ENCODE measurements at places on chromosomes 7 and 10.
A peak's percentile ranks its signal among the peaks of the same experiment; 100 is the strongest.

DNA sequence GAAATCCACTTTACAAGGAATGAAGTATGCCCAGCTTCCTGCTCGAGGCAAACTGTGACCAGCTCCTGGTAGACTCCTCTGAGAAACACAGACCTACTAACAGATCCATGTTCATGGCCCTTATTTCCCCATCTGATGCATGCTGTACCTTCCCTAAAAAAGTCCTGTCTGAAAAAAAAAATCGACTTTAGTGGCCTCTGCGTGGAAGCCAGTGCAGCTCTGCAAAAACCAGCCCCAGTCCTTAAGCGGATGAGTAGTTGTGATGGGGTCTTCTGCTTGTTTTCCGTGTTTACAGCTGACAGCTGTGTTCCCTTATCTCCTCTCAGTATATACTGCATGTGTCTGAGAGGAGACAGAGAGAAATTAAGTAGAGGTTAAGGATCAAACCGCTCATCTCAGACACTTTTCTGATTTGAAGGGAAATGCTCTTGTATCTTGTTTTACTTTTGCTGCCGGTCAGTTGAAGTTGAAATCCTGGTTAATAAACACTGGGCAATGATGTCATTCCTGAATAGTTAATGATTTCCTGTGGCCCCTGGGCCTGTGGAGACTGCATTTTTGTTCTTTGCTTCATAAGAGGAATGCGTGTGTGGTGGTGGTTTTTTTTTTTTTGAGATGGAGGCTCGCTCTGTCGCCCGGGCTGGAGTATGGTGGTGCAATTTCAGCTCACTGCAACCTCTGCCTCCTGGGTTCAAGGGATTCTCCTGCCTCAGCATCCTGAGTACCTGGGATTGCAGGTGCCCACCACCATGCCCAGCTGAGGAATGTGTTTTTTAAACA lies 67.6 kb downstream of the DOCK1 start:
- DNase-seq: no peak

- DNase-seq: no peak
These were observed 295.9 kb upstream of the FOXK1 start for GRCh38 chr7:4386190-4386589.

GRCh38 chr10:46329690-46330016 lies 42.9 kb downstream of the ANTXRL start:
- no peak for DNase-seq

- no peak for DNase-seq
These were observed 421.2 kb downstream of the IPMK start for GRCh38 chr10:57846307-57847065.

GRCh38 chr10:97570789-97571471 lies 1.6 kb upstream of the ANKRD2 start:
- no peak for DNase-seq

GRCh38 chr10:48233559-48234005 lies 40.9 kb downstream of the FRMPD2 start:
- DNase-seq: no peak

DNA sequence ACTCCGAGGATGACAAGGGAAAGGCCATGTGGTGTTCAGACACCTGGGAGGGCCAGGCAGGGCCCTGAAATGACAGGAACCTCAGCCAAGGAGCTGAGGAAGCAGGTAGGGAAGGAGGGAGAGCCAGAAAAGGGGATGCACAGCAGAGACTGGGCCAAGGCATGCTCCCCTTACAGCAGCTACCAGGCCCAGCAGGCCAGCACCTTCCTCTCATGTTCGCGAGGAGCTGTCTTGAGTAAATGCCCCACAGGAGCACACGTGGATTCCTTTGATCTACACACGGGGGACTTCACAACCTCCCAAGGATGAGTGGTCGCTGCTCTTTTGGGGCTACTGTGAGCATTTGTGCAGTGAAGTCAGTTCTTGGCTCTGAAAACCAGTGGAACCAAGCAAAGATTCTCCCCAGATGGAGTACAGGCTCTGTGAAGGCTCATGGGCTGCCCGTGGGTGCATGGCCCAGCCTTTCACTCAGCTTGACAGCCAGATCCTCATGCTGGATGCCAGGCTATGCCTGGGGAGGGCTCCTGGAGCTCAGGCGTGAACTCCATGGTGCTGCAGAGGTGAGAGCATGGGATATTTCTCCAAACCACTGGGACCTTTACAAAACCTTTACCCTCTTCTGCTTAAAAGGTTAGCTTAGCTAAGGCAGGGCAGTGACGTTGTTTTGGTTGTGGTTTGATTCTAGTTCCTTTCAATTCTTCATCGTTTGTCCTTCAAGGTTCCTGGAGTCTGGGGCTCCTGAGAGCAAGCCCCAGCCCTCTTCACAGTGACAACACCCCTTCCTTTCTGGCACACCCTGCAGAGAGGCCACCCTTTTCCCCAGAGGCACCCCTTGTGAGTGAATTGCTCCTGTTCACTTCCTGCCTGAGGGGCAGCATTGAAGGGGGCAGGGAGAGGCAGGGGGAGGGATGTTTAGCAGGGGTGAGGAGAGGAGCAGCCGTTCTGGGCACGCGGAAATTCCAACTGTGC lies 74.2 kb upstream of the ZPBP start:
- DNase-seq: peak; percentile 48

DNA sequence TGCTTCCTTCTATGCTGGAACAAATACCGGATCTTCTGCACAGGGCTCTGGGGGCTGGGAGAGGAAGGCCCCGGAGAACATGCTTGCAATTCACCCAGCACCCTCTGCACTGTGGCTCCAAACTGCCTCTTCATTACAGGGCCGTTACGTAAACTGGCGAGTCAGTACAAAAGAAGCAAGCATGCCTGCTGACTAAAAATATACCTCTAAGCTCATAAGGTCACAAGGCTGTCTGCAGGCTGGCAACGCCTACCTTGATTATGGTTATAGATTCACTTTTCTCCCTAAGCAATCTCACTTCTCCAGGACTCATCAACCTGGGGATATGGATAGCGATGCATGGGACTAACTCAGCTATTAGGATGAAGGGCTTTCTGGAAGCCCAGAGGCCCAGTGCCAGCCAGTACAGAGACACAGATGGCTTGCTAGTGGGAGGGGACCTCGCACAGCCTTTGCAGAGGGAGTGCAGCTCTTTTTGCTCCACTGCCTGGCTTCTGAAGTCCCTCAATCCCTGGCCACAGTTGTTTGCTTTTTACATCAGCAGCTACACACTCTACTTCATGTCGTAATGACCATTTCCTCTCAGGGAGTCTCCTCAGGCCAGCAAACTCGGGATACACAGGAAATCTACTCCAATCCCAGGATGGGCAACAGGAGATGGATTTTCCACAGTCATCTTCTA lies 96.1 kb downstream of the SH3PXD2A start:
- peak; percentile 32 for DNase-seq

DNA sequence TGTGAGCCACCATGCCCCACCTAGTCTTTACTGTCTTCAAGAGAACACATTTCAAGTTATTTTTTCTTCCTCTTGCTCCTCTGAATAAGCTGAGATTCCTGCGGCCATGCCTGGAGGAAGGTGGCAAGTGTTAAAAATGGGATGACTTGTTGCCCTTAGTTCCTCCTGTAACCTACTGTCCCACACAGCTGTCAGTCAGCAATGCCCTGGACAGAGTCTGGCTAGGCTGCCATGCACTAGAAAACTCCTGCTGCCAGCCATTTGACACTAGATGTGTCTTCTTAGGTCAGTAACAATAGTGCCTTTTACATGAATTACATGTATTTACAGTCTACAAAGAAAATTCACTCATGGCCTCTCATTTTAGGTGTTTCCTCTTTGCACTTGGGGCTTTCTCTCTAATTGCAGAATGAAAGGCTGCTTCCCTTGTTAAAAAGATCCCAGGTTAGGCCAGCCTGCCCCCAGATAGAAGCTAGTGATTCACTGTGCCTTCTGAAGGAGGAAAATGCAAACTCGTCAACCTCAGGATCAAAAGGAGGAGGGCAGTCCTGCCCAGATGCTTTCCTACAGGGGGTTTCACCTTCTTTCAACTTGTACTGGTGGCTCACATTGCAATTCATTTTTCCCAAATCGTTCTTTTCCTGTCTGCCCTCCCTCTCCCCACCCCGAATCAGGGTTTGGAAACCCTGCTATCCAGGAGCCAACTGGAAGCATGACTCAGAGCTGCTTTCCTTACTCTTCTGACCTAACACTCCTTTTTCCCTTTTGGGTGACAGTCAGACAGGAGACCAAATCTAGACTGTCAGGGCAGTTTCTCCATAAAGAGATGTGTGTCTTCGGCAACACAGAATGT lies 136.6 kb downstream of the SPAG6 start:
- DNase-seq: no peak

- DNase-seq: no peak
These were observed 18.5 kb upstream of the C7orf33 start for GRCh38 chr7:148572067-148572522.

DNA sequence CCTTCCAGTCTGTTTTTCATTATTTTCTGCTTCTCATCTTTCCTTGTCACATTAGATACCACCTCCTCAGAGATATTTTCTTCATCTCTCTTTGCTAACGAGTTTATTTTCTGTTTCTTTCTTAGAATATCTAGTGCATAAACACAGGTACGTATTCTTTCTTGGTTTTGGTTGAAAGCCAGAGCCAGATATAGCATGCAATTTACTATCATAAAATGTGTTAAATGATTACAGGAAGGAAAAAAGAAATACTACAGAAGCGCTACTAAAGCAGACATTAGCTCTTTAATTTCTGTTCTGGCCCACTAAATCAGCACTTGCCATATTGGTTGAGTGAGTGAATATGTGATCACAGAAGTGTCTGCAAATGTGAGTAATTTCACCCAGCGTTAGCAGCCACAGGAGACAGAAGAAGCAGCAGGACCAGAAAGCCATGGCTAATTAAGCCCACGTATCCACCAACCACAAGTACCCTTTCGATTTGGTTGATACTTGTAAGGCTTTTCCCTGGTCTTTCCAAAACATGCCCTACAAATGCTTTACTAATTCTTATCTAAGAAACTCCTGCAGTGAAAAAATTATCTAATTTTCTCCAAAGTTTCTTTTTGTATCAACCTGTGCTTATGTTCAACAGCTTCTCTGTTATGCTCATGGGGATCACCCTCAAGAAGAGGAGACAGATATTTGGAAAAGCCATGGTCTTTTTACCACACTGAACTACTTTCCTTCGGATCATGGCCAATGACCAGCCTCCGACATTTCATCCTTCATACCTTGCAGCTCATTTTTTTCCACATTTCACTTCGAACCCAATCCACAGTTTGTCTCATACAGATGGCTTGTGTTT lies 23.1 kb upstream of the MACC1 start:
- no peak for DNase-seq

Data from central memory CD4-positive, alpha-beta T cell (primary cell).